Fibroblast of villous mesenchyme (primary cell): ENCODE measurements at places on chromosomes 11 and 22. TPM values are rescaled to one million over a fixed set of nuclear protein-coding genes. Genes with fewer than 3 reads are reported as not detected.
A peak's percentile ranks its signal among the peaks of the same experiment; 100 is the strongest.

The GRM5 gene
- total RNA-seq: under 0.01 TPM in 2 replicates

The TTC28 gene
- total RNA-seq: 23.3 and 27.4 TPM in 2 replicates

The MMP8 gene
- under 0.01 TPM in 1 of 2 replicates, not detected in the other for total RNA-seq

The C11orf42 gene
- under 0.01 TPM in 1 of 2 replicates, not detected in the other for total RNA-seq

DNA sequence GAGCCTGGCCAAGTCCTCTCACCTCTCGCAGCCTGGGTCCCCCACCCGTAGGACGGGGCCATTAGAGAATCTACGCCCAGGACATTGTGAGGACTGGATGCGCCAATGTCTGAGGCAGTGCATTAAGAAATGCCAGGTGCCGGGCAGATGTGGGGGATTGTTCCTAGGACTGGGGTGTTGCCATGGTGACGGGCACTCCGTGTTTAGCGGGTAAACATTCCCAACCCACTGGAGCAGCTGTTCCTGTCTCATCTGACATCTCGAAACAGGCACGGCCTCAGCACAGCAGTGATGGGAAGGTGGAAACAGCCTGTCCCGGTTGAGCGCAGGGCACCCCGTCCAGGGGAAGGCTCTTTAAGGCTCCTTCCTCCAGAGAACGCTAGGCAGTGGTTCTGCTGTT lies 99.6 kb upstream of the RTL6 start:
- DNase-seq: no peak

DNA sequence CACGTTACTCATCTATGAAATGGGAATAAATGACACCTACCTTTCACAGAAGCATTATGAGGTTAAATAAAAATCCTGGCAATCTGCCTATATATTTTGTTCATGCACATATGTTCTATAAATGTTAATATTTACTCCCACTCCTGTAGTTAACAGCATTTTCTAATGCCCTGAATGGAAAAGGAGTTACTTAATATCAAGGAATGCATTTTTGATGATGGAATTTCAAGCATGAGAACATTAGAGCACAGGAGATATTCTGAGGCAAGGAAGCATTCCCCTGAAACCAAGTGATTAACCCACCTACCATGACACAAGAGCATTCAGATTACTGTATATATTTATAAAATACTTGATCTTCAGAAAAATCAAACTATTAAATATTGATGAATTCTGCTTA lies 102.1 kb downstream of the ARHGAP32 start:
- peak; percentile 10 for DNase-seq

GRCh38 chr22:39396797-39397195 lies 2.8 kb upstream of the TAB1 start:
- DNase-seq: no peak

GRCh38 chr11:12846786-12847615 lies 162.1 kb upstream of the RASSF10 start:
- no peak for DNase-seq

GRCh38 chr22:19062943-19063308 lies 59.3 kb downstream of the DGCR2 start:
- no peak for DNase-seq

DNA sequence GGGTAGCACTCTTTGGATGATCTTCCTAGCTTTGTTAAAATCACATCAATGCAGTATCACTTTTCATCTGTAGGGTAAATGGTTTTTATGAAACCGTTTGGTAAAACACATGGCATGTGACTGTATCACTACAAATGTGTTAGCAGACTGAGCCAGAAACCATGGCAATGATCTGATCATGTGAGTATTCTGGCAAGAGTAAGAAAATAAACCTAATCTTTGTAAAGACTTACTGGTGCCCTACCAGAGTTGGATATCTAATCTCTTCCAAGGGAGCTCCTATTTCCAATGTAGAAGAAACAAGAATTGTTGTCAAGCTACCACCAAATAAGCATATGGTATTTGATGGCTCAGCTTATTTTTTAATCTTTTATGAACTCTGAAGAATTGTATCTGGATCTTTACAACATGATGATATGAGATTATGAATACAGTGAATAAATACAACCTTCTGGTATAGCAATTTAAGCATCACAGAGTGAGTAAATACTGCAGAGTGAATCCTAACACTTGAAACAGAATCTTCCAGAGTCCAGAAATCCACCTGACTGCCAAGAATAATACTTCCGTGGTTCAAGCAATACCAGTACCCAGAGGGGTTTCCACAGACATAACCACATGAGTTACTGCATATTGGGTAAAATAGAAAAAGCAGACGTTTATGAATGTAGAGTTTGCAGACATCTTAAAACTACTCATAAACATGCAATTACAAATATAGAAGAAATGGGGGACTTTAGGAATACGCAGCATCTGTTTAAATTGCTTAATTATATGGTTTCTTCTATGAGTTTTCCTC lies 238.8 kb downstream of the TTC28 start:
- peak; percentile 74 for DNase-seq

DNA sequence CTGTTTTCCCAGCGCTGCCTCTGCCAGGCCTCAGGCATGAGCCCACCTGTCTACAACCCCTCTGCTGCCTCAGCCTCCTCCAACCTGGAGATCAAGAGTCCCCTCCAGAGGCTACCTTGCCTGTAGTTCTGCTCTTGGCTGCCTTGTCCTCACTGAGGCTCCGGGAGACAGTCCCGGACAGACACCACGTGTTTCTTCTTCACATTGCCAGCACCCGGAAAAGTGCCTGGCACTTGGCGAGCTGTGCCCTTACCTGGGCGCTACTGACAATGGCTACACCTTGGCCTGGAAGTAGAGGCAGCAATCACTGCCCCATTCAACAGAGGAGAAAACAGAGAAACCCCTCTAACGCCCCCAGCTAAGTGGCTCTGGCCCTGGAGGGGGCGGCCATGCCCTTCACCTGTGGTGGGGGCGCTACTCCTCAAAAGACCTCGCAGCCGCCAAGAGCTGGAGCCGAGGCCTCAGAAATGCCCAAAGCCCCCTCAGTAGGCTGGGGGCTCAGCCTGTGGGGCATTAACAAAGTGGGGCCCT lies 3.0 kb upstream of the NAP1L4 start:
- DNase-seq: no peak

GRCh38 chr11:104713401-104713800 lies 184.9 kb downstream of the CASP12 start:
- DNase-seq: peak; percentile 49

DNA sequence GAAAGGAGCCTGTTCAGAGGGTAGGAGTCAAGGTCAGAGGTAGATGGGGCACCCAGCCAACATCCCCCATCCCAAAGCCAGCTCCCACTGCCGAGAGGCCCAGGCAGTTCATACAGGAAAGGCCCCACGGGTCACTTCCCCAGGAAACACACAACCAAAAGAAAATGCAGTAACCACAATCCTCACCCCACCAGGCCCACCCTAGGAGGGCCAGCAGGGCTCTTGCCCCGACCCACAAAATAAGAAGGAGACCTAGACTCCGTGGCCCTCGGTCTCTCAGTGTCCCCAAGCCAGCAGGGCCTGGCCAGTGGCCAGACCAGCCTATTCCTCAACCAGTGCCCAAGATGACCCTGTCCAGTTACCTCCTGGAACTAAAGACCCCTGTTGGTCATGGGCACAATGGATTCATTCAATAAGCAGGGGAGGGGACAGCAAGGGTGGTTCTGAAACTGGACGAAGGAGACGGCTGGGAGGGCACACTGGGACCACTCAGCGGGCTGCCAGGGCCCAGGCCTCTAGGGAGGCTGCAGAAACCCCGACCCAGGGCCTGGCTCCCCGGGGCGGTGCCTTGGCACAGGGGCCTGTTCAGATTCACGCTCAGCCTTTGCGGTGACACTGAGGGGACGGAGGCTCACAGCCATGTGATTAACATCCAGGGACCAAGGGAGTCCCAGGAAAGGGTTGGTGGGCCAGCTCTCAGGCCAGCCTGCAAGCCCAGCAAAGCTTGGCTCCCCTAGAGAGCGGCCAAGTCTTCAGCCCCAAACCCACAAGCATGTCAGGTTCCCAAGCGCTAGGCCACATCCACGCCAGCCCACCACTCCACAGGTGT lies 5.5 kb downstream of the RAB3IL1 start:
- DNase-seq: no peak

DNA sequence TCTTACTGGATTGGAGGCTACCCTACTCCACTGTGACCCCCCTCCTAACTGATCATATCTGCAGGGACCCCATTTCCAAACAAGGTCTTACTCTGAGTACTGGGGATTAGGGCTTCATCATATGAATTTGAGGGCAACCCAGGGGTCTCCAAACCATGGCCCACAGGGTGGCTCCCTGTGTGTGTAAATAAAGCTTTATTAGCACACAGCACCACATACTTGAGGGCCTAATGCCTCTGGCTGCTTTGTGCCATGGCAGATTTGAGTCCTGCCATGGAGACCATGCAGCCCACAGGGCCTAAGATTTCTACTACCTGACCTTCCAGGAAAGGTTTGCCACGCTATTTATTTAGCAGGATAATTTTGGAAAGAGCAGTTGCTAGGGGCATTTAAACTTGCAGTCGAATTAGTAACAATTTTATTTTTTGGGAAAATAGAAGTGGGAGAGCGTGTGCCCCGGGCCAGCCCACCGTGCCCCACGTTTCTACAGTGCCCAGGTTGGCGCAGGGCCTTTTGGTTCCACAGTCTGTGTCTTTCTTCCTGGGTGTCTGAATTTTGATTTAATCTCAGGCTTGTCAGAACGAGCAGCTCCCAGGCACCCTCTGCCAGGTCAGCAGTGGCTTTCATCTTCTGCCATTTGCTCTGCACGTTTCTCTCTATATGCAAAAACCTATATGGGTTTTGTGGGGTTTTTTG lies 92.3 kb downstream of the KCNQ1 start:
- DNase-seq: no peak
